ENCODE measurements at places on chromosomes 3 and 15.

GRCh38 chr3:184230081-184230602 is 757 bp downstream of the VWA5B2 start:
- DNase-seq = no peak

GRCh38 chr15:30046430-30046829 is 36.3 kb upstream of the GOLGA8J start:
- DNase-seq = no peak

GRCh38 chr3:117526470-117527079 is 817.0 kb downstream of the TUSC7 start:
- DNase-seq = no peak

DNA sequence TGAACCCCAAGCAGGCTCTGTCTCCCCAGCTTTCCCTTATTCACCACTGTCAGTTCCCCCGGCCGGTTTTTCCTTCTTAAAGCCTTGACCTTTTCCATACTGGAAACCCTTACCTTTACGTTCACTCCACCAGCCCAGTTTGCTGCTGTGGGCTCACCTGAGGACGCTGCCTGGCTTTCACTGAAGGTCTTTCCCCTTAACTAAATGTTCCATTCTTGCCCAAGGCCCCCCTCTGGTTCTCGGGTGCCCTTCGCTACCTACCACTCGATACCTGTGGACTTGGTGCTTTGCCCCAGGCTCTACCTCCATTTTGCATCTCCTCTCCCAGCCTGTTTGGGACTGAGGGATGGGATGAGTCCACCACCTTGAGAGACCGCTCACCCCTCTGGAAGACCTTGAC is 851 bp downstream of the AP2M1 start:
- DNase-seq = no peak

DNA sequence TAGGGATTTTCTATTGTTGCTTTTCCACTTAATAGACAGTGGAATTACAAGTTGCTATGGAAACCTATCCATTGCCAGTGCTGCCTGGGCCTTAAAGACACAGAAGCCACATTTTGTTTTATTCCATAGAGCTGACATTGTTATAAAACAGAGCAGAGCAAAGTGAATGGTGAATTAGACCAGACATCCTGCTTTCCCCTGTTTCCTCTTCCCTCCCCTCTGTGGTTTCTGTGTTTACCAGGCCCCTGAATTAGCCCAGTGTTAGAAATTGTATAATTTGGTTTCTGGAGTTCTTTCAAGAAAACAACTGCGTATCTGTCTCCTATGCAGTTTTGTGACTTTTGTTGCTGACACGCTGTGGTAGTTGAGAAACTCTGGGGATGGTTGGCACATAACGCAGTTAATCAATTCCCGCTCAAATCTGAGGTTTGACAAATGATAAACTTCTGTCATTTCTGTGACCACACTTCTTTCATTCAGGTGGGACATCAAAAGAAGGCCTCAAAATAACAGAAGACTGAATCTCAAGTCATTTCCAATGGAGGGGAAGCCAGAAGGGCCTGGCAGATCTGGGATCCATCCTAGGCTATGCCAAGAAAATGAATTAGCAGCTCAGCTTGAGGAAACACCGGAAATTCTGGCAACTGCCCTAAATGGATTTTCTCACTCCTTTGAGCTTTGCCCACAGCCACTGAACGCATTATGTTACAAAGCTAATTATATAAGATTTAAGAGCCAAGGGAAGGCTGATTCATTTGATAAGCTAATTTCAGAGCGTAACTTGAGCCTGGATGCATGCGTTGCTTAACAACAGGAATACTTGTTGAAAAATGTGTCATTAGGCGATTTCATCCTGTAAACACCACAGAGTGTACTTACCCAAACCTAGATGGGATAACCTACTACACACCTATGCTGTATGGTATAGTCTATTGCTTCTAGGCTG is 46.9 kb downstream of the NR1D2 start:
- no peak for DNase-seq

- no peak for DNase-seq
Measured at GRCh38 chr3:148439254-148439822, 258.4 kb upstream of the AGTR1 start.

GRCh38 chr15:37550360-37551024 is 383.9 kb upstream of the TMCO5A start:
- DNase-seq = no peak

DNA sequence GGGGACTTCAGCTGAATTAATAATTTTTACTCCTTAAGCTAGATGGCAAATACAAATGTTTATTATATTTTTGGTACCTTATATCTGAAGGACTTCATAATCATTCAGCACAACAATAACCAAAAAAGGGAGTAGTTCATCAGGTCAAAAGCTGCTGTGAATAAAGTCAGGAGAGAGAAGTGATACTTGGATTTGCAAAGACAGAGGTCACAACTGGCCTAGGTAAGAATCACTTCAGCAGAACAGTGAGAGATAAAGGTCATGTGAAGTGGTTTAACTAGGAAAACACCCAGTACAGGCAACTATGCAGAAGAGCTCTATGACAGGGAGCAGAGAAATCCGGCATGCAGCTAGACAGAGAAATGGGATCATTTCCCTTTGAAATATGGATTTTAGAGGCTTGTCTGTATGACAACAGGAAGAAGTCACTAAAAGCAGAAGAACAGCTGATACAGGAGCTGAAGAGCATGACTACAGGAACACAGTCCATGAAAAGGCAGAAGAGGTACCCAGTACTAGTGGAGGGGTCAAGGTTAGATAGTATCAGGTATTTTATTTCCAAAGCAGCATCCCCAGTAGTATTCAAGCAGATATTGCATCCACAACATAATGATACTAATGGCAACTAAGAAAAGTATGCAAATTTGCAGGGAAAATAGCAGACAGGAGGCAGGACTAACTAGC is 25.7 kb downstream of the ZMAT3 start:
- DNase-seq = no peak

DNA sequence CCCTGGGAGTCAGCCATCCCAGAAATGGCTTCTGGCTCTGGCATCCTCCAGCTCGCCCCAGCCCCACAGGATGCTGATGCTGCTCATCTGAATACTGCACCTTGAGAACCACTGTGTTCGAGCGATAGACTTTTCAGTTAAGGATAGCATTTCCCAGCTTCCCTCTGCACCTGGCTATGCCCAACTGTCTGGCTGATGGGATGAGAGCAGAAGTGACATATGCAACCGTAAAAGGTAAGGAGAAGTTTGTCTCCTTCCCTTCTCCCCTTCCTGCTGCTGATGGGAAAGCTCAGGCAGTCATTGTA is 9.7 kb upstream of the HHATL start:
- DNase-seq = no peak

DNA sequence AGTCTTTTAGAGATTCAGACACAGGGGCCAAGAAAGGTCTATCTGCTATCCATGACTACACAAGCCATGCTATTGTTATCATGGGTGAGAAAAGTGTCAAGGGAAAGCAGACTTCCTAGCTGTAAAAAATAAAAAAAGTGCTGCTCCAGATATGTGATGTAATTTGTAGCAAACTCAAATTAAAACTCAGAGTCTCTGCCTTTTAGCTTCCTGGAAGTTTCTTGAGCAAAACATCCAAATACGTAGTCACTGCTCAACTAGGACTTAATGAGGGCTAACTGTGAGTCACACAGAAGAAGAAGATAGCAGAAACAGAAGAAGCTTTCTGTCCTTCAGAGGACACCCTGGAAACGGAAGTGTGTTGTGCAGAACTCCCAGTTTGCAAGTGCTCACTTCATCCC is 393.4 kb upstream of the NR2F2 start:
- DNase-seq = no peak

DNA sequence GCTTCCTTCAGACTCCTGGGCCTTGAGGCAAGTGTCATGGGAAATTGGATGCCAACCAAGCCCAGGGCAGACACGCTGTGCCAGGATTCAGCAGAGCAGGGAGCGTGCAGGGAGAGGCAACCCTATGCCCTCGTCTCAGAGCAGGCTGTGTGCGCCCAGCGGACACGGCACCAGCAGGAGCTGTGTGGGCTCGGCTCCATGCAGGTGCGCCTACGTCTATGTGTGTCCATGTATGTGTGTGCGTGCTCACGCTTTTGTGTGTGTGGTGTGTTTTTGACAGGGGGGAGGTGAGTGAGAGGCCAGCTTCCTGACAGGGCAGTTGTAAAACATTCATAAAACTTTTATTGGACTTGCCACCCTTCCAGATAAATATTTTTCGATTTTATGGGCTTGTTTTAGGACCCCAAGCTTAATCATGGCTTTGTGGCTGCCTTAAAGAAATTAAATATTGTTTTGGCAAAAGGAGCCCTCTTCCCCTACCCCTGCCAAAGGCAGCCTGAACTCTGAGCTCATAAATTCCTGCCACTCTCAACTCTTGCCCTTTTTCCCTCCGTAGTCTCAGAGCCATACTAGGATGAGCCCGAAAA is 84.4 kb downstream of the DNAJB8 start:
- DNase-seq = no peak

DNA sequence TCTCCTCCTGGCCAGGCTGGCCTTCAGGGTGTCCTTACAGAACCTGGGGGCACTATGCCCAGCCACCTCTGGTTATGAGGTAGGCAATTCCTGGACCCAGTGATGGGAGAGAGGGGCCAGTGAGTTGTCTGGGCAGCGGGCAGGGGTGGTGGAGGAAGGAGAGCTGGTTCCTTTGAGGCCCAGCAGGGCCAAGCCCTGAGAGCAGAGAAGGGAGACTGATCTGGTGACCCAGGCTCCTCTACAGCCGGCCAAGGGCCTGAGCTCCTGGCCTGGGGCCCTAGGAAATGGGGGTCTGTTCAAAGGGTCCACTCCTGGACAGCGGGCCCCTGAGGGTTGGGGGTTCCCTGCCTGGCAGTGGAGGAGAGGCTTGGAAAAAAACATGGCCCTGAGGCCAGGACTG is 7.9 kb downstream of the SLC38A3 start:
- no peak for DNase-seq

- DNase-seq = no peak
Measured at GRCh38 chr3:55516392-55517030, 29.4 kb upstream of the WNT5A start.

DNA sequence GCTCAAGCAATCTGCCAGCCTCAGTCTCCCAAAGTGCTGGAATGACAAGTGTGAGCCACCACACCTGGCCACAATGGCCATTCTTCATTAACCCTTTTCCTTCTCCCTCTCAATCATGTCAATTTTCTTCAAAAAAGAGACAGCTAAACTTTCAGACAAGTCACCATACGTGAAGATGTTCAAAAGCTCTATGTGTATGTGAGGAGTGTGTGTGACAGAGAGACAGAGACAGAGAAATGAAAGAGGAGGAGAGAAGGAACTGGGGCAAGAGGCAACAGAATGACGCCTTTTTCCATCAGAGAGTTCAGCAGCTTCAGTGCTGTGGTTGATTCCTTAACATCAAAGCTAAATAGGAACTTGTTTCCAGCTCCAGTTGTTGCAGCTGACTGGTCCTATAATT is 27.4 kb downstream of the OSBPL10 start:
- no peak for DNase-seq

GRCh38 chr3:140505876-140506275 is 172.0 kb upstream of the TRIM42 start:
- no peak for DNase-seq

- no peak for DNase-seq
Measured at GRCh38 chr3:156449710-156450574, 105.0 kb downstream of the SSR3 start.

DNA sequence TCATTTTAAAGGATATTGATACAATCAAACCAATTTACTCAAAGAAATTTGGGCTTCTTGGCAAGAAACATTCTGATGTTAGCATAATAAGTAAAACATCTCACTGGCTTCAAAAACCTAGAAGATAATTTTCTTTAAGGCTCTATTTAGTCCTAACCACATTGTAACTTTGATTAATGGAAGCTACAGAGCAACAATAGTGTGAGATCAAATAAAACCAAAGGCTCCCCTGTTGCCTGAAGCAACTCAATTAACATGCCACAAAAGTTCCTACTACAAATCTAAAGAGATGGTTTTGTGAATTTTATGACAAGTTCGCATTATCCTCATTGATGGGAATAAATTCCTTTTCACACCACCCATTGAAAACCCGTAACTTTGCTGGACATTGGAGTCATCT is 5.9 kb downstream of the DPH6 start:
- DNase-seq = no peak

- no peak for DNase-seq
Measured at GRCh38 chr3:53865732-53866499, 16.0 kb downstream of the ACTR8 start.

DNA sequence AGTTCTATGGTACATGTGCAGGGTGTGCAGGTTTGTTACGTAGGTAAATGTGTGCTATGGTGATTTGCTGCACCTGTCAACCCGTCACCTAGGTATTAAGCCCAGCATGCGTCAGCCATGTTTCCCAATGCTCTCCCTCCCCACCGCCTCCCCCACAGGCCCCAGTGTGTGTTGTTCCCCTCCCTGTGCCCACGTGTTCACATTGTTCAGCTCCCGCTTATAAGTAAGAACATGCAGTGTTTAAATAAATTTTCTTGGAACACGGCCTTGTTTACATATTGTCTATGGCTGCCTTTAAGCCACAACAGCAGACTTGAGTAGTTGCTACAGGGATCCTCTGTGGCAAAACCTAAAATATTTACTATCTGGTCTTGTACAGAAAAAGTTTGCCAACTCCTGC is 41.3 kb upstream of the CORO2B start:
- DNase-seq = no peak

DNA sequence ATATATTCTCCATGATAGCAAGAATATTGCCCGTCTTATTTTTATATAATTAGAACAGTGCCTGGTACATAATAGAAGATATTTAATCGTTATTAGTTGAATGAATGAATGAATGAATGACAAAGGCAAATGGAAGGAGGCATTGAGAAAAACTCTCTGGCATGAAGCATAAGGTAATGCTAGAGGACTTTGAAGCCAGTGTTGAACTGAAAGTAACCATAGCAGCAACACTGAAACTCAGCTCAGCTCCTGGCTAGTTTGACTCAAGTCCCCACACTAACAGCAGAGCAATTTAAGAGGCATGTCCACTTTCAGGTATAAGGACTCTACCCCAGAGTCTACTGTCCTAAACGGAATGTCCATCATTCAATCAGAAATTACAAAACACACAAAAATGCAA is 227.0 kb downstream of the CPNE4 start:
- no peak for DNase-seq

GRCh38 chr15:92244703-92245102 is 149.0 kb upstream of the ST8SIA2 start:
- DNase-seq = no peak

DNA sequence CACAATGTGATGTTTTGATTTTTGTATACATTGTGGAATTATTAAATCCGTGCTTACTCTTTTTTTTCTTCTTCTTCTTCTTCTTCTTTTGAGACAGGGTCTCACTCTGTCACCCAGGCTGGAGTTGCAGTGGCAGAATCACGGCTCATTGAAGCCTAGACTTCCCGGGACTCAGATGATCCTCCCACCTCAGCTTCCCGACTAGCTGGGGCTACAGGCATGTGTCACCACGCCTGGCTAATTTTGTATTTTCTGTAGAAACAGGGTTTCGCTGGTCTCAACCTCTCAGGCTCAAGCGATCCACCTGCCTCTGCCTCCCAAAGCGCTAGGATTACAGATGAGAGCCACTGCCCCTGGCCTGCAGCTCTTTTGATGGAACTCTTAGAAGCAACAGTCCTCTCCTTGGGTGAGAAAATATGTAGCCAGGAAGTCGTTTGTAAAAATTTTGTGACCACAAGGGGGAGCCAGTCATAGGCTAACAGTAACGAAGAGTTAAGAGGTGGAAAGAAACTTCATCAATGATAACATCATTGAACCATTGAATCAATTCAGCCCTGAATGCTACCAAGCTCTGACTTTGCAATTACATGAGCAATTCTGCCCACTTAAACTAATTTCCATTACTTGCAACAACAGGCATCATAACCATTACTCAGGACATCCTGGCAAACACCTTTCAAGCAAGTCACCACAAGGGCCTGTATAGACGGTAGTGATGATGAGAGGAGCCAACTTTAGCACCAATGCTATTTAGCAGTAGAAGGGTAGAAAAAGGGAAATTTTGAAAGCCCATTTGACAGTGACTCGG is 16.7 kb upstream of the CMTM7 start:
- DNase-seq = no peak
